ENCODE measurements at places on chromosomes 1 and 21.

DNA sequence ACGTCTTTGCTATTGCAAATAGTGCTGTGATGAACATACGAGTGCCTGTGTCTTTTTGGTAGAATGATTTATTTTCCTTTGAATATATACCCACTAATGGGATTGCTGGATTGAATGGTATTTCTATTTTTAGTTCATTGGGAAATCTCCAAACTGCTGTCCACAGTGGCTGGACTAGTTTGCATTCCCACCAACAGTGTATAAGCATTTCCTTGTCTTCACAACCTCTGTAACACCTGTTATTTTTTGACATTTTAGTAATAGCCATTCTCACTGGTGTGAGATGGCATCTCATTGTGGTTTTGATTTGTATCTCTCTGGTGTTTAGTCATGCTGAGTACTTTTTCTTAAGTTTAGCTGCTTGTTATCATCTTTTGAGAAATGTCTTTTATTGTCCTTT lies 215.0 kb downstream of the FMN2 start:
- no peak for DNase-seq

DNA sequence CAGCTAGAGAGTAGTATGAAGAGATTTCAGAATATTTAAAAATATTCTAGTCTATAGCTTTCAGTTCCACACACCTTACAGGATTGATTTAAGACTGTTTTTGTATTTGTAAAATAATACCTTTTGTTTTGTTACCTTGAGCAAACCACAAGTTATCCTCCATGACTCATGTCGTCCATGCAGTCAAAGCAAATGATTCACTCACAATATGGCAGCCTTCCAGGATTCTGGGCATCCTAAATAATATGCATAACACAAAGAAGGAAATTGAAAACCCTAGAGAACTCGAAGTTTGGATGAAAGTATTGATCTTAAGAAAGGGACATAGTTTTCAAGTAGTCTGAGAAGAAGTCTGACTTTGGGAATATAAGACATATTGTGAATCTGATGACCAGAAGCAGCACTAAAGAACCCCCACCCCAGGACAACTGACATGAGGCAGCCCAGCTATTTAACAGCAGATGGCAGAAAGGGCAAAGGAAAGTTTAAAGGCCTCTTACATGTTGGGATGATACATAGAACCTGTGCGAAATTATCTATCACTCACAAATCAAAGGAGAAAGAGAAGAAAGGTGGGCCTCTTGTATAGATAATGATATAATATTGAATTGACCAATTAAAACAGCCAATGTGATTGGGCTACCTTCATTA lies 857.9 kb downstream of the BRINP3 start:
- no peak for DNase-seq

DNA sequence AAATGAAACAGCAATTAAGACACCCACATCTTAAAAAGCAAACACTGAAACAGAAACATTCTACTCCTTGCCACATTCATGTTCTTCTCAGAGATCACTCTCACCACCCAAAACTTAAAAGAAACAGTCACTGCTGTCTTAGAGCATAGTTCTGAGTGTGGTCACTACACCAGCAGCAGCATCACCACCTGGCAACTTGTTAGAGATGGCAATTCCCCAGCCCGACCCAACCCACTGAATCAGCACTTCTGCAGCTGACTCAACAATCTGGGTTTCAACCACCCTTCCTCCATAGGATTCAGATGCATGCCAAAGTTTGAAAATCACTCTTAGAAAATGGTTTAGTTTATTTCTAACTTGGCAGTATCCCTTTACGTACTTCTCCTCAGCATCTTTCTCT lies 126.1 kb downstream of the CDC42BPA start:
- DNase-seq = peak; percentile 32

GRCh38 chr1:66618390-66618789 lies 84.4 kb downstream of the SGIP1 start:
- no peak for DNase-seq

DNA sequence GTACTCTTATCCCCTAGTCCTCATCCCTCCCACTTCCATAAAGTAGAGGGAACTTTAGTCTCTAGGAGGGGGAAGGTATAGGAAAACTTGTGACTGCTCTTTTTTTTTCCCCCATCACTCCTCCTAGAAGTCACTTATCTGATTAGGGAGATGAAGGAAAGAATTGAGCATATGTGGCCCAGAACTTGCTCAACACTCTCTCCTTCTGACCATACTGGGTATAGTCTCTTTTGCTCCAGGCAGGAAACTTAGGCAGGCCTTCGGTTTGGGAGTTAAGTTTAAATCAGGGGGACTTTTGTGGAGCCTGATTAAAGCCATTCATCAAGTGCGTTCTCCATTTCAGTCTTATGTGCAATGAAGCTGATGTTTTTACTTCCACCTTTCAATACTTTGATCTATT lies 5.8 kb downstream of the UBE2U start:
- no peak for DNase-seq

DNA sequence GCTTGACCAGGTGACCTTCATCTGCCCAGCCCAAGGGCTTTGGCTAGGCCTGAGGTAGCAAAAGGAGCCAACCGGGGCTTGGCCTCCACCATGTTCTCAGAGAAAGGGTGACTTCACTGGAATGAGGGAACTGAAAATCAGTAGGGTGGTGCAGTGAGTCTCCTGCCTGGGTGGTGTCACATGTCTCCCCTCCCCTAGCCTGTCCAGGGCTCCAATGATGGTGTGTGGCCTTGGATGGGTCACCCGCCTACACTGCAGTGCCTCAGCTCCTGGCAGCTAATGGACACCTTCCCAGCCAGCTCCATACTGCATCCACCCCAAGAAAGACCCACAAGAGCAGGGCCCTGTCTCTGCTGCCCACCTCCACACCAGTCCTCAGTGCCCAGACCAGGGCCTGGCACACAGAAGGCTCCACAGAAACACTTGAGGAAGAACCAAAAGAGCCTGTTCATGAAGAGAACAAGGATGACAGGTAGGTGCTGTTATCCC lies 678.7 kb downstream of the MATN1 start:
- no peak for DNase-seq

- no peak for DNase-seq
Observed at GRCh38 chr1:17768651-17769241, 13.6 kb downstream of the ACTL8 start.

- DNase-seq = no peak
Observed at GRCh38 chr1:152002960-152003359, 9.3 kb upstream of the S100A10 start.

- DNase-seq = no peak
Observed at GRCh38 chr1:232983375-232983774, 33.0 kb downstream of the NTPCR start.

DNA sequence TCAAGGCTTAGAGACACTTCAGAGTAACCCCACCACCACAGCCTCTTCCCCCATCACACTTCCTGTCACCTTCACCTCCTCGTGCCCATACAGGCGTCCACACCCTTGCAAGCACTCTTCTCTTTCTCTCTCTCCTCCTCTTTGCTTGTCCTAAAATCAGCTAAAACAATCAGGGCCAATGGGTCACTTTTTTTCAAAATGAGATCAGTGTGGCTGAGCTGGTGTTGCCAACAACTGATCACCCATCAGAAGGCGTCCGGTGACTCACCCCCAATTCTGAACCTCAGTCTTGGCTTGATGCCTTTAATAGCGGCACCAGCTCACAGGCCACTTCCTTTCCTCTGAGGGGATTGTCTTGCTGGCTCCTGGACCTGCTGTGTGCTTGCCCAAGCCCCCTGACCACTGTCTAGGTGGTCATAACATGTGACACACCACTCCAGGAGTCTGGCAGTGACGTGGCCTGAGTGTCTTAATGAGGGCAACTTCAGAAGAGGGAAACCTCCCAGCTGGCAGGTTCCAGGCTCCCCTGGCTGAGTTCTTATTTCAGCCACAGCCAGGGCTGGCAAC lies 1.6 kb downstream of the DRAXIN start:
- DNase-seq = no peak

DNA sequence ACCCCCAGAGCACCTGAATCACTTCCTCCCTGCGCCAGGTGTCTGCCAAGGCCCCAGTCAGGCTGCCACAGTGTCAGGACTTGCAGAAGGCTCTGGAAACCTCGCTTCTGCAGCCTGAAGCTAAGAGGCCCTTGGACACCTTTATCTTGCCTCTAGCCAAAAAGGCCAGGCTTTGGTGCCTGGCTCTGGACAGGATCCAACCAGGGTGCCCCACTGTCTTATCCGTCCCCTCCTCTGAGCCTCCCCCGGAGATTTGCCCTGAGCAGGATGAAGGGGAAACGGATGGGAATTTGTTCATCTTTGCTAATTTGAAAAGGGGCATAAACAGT lies 12.8 kb upstream of the CLSTN1 start:
- DNase-seq = no peak

DNA sequence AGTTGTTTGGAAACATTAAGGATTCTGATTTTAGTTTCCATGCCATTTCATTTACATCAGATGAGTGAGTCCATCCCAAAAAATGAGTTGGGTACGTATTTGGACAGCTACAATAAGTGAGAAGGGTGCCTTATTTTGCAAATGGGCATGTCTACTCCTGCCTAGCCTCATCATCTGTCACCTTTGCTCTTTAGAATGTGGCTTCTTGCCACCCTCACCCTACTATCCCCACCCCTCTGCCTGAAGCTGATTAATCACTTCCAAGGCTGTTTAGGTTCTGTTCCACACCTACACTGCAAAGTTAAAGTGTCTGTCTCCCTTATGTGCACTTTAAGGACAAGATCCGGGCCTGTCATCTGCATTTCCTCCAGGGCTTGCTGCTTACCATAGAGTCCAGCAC lies 61.2 kb downstream of the ST6GALNAC5 start:
- DNase-seq = no peak

GRCh38 chr1:14742181-14742980 lies 143.9 kb downstream of the KAZN start:
- DNase-seq = no peak

DNA sequence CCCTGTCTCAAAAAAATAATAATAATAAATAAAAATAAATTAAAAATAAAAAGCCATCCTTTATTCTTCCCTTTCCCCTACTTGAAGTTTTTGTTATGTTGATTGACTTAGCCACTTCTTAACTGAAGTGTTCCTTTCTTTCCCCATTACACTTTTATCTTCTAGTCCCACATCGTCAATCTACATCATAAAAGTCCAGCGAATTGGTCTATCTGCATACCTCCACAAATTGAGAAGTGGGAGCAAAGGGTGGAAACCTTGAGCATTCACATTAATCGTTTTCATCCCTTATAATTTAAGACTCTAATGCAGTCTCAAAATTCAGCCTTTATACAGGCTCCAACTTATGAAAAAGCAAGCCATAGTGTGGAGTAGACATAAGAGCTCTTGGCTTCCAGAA lies 6.5 kb upstream of the ZYG11A start:
- DNase-seq = no peak

GRCh38 chr1:1004780-1005697 lies 5.1 kb upstream of the HES4 start:
- DNase-seq = no peak
